ENCODE measurements at places on chromosomes 16 and 17.

DNA sequence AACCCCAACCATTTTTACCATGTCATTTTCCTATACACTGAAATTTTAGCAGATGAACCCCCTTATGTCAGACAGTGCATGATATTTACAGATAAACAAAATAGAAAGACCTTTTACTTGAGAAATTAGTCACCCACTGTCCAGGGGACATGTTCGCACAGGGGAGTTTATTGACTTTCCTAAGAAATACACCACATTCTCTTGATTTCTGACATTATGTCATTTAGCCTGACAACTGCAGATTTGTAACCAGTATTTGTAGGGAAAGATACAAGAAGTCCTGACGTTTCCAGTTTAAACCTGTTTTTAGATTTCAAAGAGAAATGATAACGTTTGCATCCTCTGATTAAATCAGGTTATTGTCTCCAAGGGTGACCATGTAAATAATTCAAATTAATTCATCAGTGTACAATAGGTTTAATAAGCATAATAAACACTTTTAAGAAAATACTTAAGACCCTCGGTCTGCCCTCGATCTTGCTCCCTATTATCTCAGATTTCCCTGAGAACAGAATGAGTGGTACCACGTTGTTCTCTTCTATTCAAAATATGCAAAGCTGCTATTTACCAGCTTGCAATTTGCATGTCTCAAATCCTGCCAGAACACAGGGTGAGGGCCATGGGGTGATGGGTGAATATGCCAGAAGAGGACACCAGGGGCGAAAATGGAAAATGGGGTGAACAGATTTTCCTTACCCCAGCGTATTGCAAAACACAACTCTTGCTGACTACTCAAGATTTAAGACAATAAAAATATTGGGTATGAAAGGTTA is 2.1 kb upstream of the LYRM9 start:
- H3K4me1 ChIP-seq = peaks cover 11% of the 10 kb centered on the region
- no peak overlapping the region for H3K27ac ChIP-seq
- H3K27me3 ChIP-seq = peaks cover 11% of the 10 kb centered on the region
- no peaks in the 10 kb centered on the region for H3K36me3 ChIP-seq
- no peak overlapping the region for H3K4me3 ChIP-seq

- H3K4me1 ChIP-seq = peaks cover 4% of the 10 kb centered on the region
- no peaks in the 10 kb centered on the region for H3K36me3 ChIP-seq
- no peak overlapping the region for H3K27ac ChIP-seq
- no peak for DNase-seq
- H3K27me3 ChIP-seq = peaks cover 3% of the 10 kb centered on the region
Measured at GRCh38 chr16:64351121-64351520, 770.7 kb downstream of the CDH11 start.

DNA sequence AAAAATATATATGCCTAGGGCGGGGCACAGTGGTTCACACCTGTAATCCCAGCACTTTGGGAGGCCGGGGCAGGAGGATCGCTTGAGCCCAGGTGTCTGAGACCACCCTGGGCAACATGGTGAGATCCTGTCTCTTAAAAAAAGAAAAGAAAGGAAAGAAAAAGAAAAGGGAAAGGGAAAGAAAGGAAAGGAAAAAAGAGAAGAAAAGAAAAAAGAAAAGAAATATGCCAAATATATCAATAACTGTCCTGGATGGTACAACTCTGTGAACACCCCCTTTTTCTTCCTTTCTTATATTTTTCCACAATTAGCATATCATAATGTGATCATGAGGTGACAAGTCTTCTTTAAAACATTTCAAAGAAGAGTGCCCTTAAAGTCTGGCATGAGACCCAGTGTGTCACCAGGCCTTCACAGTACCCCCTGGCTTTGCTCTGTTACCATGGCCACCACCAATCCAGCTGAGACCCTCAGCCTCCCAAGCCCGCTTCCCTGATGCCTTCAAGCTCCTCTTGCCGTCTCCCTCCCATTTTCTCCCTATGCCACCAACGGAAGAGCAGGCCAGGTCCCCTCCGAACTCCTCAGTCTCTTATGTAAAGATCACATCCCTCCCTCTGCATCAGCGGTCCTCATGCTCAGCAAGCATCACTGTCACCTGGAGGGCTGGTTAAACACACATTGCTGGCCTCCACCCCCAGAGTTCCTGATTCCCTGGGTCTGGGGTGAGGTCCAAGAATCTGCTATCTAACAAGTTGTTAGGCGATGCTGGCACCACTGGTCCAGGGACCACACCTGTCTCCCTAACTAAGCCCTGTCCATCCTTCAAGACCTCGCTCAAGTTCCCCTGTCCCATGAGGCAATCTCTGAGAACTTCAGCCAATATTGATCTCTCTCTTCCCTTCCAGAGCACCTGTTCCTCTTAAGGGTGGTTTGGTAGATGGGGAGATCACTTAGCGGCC is 44.5 kb downstream of the CUEDC1 start:
- no peaks in the 10 kb centered on the region for H3K36me3 ChIP-seq
- no peak for DNase-seq
- no peaks in the 10 kb centered on the region for H3K27me3 ChIP-seq
- H3K4me3 ChIP-seq = no peak overlapping the region

DNA sequence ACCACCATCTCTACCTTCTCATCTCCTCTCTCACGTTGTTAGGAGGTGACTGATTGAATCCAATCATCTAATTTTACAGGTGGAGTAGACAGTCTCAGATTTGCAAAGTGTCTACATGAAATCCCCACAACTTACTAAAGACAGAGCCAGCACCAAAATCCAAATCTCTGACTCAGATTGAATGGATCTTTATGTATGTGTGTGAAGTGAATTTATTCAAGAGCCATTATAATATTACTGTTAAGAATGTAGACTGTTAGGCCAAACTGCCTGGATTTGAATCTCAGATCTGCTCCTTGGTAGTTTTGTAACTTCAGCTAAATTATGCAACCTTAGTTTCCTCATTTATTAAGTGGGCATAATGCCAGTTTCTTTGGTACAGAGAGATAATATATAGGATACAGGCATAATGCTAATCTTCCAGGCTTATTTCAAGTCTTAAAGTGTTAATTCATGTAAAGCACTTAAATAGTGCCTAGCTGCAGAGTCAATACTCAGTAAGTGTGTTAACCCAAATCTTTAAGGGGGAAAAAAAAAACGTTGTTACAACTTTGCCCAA is 12.7 kb downstream of the CNEP1R1 start:
- H3K27ac ChIP-seq = peak overlapping the region; percentile 54
- H3K36me3 ChIP-seq = peaks cover 11% of the 10 kb centered on the region
- H3K4me3 ChIP-seq = no peak overlapping the region

DNA sequence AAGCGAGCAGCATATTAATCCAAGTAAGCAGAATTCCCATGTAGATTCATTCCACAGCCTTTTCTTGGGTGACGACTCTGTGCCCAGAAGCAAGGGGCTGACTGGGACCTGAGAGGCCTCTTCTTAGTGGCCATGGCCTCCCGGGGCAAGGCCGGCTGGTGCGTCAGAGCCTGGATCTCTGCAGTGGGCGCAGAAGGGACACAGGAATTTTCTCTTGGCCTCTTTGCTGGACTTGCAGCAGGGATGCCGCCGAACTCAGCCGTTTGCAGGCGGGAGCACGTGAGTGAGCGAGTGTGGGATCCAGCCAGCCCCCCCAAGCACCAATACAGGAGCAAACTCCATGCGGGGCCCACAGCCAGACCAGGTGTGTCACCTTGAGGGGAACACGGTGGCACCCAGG is 151.8 kb downstream of the RPTOR start:
- DNase-seq = no peak
- H3K4me3 ChIP-seq = no peak overlapping the region
- peaks cover 12% of the 10 kb centered on the region for H3K4me1 ChIP-seq
- H3K27ac ChIP-seq = no peak overlapping the region

DNA sequence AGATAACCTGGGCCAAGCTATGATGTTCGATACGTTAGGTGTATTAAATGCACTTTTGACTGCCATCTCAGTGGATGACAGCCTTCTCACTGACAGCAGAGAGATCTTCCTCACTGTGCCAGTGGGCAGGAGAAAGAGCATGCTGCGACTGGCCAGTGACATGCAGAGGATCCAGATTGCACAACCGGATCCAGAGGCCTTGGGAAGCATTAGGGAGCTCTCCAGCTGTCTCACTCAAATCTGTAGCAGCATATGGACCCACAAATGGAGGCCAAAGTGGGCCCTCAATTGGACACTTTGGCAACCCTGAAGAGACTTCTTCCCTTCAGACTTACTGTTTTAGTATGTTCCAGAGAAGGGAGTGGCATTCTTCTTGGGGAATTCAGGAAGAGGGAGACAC is 20.9 kb downstream of the PDZD9 start:
- H3K27ac ChIP-seq = no peak overlapping the region
- no peak for DNase-seq
- H3K36me3 ChIP-seq = peaks cover 28% of the 10 kb centered on the region

- no peak overlapping the region for H3K27ac ChIP-seq
- no peaks in the 10 kb centered on the region for H3K4me1 ChIP-seq
- DNase-seq = no peak
- no peaks in the 10 kb centered on the region for H3K36me3 ChIP-seq
- peaks cover 55% of the 10 kb centered on the region for H3K27me3 ChIP-seq
Measured at GRCh38 chr16:27892879-27893278, 170.6 kb downstream of the GSG1L start.

- H3K4me1 ChIP-seq = no peaks in the 10 kb centered on the region
- H3K36me3 ChIP-seq = peaks cover 6% of the 10 kb centered on the region
- no peak overlapping the region for H3K4me3 ChIP-seq
- no peak overlapping the region for H3K27ac ChIP-seq
- H3K27me3 ChIP-seq = no peaks in the 10 kb centered on the region
Measured at GRCh38 chr17:70905796-70906195, 736.5 kb downstream of the KCNJ2 start.

DNA sequence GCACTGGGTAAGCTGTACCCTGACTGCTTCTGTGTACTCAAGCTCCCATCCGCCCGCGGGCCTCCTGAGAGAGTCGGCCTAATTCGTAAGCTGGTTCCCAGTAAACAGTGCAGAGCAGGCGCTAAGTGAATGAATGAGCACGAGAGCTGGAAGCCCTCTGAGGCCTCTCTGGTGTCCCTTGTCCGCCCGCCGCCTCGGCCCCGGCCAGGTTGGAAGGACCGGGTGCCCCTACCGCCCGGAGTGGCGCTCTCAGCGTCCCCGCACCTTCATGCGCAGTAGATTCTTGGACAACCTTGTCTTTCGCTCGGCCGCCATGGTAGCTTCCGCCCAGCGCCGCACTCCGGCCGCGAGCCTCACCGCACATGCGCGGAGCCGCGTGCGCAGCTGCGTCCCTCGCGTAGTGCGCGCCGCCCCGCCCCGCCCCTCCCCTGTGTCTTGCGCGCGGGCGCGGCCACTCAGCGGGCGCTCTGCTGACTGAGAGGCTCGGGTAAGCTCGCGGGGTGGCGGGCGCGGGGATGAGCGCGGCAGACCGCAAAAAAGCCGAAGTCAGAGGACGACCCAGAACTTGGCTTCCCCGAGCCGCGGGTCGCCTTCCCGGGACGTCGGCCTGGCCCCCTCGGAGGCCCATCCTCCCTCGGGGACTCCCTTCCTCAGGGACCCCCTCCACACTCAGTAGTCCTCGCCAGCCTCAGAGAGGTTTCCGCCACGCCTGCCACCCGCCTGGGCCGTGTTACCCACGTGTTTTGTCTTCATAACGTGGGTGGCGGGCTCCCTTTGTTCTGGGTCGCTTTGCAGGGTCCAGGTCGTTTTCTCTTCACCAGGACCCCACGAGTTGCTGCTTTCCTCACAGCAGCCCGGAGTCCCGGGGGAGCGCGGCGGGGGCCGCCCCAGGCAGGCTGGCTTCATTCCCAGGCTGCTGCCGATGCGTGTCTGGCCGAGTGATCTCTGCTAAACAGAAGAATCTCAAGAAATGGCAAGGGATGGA is at the start of gene MPHOSPH6:
TSS of gene MPHOSPH6 (minus strand) at position 364 of the 985 bp plus-strand sequence. CDS start at position 315, 49 bp downstream.
- H3K36me3 ChIP-seq = peaks cover 28% of the 10 kb centered on the region
- peaks cover 12% of the 10 kb centered on the region for H3K4me1 ChIP-seq

GRCh38 chr16:60681043-60681442 is 1355.2 kb downstream of the CDH8 start:
- H3K4me1 ChIP-seq = peaks cover 6% of the 10 kb centered on the region
- no peaks in the 10 kb centered on the region for H3K36me3 ChIP-seq

GRCh38 chr16:57519796-57520360 is 16.5 kb downstream of the CCDC102A start:
- DNase-seq = peak; percentile 91
- no peaks in the 10 kb centered on the region for H3K27me3 ChIP-seq
- peaks cover 28% of the 10 kb centered on the region for H3K36me3 ChIP-seq
- no peak overlapping the region for H3K27ac ChIP-seq
- no peak overlapping the region for H3K4me3 ChIP-seq
- H3K4me1 ChIP-seq = peaks cover 11% of the 10 kb centered on the region

- DNase-seq = no peak
- H3K4me3 ChIP-seq = peak overlapping the region; percentile 4
- no peaks in the 10 kb centered on the region for H3K27me3 ChIP-seq
- H3K36me3 ChIP-seq = peaks cover 24% of the 10 kb centered on the region
- peak overlapping the region; percentile 78 for H3K27ac ChIP-seq
Measured at GRCh38 chr17:76561332-76561731, 21.5 kb downstream of the PRCD start.

Measured in mesothelial cell of epicardium (in vitro differentiated cells).